ENCODE measurements at places on chromosomes 12 and 14.

DNA sequence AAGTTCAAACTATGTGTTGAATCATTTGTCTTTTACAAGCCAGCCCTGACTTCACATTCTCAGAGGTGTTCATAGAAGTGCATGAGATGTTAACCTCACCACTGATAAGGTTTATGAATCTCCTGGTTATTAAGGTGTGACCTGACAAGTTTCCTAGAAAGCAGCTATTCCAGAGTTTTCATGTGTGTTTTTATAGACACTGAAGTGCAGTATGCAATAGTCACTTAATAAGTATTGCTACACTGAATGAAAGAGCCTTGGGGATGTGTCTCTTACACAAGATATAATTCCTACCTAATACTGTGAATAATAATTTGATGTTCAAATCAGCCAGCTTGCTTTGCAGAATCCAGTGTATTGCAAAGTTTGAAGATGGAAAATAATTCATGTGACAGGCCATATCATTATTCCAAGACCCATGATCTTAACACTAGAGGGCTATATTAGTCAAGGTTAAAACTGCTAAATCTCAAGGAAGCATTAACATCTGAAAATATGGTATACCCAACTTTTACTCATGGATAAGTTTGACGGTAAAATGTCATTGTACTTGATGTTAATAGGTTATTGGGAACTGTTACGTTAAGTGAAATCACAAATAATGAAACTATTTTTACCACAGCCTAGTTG lies 13.0 kb downstream of the SLC25A3 start:
- DNase-seq = no peak

DNA sequence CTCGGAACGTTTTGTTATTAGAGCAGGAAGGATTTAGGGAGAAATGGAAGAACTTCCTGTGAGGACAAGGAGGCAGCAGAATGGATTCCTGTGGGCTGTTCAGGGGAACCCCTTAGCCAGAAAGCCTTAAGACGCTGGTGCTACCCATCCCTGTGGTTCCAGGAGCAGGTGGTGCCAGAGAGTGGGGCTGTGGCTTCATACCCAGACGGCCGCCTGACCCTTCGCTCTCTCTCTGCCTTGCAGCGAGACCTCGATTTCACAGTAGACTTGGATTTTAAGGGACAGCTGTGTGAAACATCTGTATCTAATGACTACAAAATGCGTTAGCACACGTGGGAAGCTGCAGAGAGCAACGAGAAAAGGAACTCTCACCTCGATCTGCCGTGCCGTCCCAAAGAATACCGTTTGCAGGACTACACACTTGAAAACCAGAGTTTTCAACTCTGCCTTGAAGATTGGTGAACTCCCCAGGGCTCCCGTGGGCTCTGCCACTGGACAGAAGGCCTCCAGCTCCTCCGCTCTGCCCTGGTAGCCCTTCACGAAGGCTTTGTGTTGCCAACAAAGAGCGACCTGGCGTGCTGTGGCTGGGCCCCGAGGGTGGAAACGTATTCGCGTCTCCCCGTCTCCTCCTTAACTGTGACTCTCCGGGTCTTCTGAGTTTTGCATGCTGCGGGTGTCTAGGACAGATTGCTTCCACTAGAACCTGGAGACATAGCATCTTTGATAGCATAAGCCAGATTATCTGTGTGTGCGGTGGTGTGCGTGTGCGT lies 102.0 kb downstream of the PRMT8 start:
- no peak for DNase-seq

GRCh38 chr12:29012673-29013072 lies 136.4 kb upstream of the FAR2 start:
- no peak for DNase-seq

GRCh38 chr14:93736378-93737014 lies 51.8 kb downstream of the PRIMA1 start:
- no peak for DNase-seq

- no peak for DNase-seq
Measured at GRCh38 chr14:64910847-64911495, 3.3 kb upstream of the CHURC1 start.

DNA sequence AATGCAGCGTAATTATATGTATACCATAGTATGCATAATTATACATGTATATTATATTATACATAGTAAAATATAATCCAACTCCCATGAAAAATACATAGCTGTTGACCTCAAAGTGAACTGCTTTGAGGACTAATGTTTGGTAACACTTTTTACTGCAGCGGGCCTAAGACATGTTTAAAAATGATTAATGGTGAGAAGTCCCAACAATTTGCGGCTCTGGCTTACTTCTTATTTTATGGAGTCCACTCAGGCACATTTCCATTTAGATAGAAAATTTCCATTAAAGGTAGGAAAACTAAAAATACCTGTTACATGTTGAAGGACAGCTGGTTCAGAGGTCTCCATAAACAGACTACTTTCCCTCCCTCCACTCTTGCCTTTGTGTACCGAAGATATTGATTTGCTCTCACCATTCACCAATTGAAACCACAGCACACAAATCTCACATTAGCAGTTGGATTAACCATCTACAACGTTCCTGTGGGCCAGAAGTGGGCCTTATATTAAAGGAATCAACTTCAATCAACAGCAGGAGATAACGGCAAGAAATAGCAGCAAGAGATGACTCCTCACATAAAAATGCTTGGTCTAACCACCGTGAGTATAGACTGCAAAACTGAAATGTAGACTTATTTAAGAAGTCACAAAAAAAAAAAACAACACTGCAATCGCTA lies 14.1 kb upstream of the NT5DC3 start:
- no peak for DNase-seq

- DNase-seq = no peak
Measured at GRCh38 chr12:130761537-130762318, 45.6 kb upstream of the RIMBP2 start.

- DNase-seq = no peak
Measured at GRCh38 chr12:121388421-121388981, 11.4 kb upstream of the RNF34 start.

- no peak for DNase-seq
Measured at GRCh38 chr12:113766879-113767878, 198.9 kb downstream of the RBM19 start.

- no peak for DNase-seq
Measured at GRCh38 chr12:38720661-38721060, 184.7 kb downstream of the CPNE8 start.

- no peak for DNase-seq
Measured at GRCh38 chr12:94710933-94711332, 60.6 kb upstream of the TMCC3 start.

DNA sequence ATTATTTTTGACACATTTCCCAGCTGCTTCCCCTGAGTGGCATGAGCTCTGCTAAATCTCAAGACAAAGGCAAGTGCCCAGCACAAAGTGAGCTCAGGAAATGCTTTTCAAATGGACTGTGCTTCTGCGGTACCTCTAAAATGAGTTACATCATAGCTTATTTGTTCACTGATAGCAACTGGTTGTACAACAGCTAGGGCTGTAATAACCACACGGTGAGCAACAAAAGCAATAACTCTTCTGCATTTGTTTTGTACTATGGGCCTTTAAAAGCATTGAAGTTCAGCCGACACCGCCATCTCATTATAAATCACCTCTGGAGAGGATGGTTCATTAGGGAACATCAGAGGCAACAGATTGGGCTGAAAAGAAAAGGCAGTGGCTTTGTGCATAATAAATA lies 475.0 kb downstream of the GLT1D1 start:
- DNase-seq = no peak

DNA sequence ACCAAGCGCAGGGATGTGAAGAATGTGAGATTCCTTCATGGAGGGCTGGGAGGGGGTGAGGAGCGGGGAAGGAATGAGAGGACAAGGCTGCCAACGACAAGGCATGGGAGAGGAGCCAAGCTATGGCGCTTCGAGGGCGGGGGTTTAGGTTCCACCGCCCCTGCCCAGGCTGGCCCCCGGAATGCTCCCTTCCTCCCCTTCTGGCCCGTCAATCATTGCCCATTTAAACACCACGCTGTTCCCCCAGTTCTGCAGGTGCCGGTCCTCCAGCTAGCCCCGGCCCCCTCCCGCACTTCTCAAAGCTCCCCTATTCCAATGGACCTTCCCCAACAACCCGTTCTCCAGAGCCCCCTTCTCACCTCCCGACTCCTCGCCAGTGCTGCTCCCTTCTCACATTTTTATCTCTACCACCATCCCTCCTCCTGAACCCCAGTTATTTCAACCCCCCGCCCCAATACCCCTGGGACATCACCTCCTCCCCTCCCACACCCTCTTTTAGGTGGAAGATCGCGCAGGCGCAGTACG lies 428 bp downstream of the RNF41 start:
- DNase-seq = no peak

DNA sequence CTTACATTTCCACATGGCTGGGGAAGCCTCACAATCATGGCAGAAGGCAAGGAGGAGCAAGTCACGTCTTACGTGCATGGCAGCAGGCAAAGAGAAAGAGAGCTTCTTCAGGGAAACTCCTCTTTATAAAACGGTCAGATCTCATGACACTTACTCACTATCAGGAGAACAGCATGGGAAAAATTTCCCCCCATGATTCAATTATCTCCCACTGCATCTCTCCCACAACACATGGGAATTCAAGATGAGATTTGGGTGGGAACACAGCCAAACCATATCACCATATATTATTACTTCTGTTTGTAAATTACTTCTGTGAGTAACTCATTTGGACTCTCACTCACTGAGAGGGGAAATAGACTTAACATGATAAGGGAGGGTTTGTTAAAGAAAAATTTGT lies 1496.8 kb upstream of the TMEM132C start:
- DNase-seq = no peak

- no peak for DNase-seq
Measured at GRCh38 chr14:99352688-99353280, 80.8 kb upstream of the BCL11B start.

DNA sequence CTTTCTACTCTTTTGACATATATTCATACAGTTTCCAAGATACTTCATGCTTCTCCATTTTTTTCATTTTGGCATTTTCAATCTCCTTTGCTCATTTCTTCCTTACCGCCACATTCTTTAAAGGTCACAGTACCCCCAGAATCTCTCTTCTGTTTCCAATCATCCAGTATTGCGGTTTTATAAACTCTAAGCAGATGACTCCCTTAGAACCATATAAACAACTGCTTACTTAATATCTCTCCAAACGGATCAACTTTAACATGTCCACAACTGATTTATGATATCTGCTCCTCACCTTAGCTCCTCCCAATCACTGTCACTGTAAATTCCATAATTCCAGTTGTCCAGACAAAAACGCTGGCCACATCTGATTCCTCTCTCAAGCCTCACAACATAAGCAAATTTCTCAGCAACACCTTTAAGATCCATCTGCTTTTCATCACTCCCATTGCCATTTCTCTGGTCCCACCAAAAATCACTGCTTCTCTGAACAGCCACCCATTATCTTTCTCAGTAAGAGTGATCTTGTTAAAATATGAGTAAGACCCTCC lies 49.6 kb downstream of the HNRNPC start:
- DNase-seq = no peak

- DNase-seq = no peak
Measured at GRCh38 chr14:103500148-103500990, 22.3 kb downstream of the CKB start.

DNA sequence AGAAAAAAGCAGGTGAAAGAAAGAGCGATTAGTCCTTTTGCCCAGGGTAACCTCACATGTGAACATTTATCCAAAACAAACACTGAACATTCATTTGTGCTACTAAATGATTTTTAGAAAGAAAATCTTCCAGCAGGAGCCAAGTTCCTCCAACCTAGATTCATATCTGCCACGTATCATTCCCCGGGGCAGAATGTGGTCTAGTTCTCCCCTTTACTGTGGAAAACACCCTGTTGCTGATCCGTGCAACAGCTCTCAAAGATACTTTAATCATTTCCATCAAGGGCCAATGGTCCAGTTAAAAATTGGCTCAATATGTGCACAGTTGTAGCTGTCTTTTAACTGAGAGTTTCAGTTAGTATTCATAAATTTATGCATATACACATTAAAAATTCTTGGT lies 479.1 kb downstream of the ATP23 start:
- no peak for DNase-seq

GRCh38 chr12:39612250-39612649 lies 7.4 kb downstream of the ABCD2 start:
- no peak for DNase-seq

DNA sequence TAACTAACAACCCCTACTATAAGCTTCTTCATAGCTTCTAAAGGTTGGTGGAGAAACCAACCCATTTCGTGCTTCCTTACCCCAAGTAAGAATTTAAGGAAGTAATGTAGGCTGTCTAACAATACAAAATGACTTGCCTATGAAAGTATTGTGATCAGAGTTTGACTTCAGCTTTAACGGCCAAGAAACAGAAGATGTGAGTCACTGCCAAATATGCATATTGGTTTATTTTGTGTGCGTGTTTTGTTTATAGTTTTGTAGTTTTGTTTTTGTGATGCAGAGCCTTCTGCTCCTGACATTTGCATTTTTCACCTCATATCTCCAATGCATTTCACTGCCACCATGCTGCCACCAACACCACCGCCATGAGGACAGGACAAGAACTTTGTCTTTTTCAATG lies 146.0 kb downstream of the FBXL14 start:
- DNase-seq = no peak

- DNase-seq = no peak
Measured at GRCh38 chr12:124109760-124110159, 136.7 kb downstream of the ZNF664 start.

GRCh38 chr12:71281425-71281824 lies 123.6 kb upstream of the TSPAN8 start:
- DNase-seq = no peak

DNA sequence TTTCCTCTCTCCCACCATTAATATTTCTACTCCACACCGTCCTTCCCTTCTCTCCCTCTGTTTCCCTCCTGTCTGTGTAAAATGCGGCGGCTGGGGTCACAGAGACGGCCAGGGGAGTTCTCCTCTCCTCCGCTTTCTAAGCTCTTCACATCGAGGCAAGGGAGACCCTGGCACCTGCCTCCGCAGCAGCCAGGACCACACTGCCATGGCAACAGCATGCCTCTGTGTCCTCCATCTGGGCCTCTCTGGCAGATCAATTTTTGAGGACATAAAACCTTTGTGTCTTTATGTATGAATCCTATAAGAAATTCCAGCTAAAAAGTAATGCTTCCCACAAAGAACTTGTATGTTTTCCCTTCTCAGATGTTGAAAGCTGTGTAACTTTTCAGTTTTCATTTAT lies 41.4 kb downstream of the DYRK4 start:
- no peak for DNase-seq

DNA sequence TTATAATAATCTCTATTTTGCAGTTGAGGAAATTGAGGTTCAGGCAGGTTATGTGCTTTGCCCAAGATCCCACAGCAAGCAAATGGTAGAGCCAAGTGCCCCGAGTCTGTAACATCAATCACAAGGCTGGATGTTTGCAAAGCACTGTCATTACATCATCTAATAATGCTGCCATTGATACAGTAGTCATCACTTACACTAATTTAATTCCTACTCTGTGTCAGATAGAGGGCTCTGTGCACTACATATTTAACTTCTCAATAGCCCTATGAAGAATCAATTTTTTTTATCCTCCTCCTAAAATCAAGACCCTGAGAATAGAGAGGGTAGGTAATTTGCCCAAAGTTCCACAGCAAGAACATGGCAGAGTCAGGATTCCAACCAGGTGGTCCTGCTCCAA lies 178.1 kb upstream of the VASH1 start:
- no peak for DNase-seq
